Activated T-helper 1 cell treated with Interleukin-2 at 50 U/mL for 16 hours (primary cell): ENCODE measurements at places on chromosomes 12 and 14.

DNA sequence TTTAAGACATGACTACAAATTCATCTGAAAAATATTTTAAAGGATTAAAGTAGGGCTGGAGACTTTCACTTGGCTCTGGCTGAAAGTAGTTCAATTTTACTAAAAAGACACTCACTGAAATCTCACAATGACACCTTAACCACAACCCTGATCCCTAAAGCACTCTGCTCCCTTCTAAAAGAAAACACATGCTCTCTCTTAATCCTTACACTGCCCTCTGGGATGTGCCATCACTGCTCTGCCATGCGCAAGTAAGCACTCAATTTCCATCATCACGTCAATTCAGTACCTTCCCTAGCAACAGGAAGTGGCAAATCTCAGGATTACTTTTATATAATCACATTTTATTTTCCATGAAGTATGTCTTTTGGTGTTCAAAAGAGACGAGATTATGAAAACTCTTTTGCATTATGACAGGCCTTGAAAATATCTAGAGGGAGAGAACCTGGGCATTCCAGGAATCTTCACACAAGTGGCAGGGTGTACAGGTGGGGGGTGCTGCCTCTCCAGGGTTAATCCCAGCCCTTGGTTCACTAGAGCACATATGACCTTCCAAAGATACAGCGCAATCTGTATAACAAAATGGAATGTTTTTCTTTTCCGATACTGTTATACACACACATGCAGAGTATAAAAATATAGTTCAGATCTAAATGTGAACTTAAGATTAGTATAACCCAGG lies 7.3 kb downstream of the ATG14 start:
- no peak for DNase-seq

DNA sequence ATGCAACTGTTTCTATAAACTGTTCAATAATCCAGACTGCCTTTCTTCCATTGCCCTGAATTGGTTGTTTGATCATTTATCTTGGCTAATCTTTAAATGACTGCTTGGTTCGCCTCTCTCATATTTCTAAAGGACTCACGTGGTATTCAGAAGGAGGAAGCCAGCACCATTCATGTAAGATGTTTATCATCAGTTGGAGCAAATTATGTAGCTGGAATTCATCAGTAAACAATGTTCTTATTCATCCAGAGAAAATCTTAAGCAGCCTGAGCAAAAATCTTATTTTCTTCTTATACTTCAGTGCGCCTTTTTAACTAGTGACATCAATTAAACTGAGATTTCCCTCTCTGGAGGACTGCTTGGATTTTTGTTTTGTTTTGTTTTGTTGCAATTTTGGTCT lies 538.7 kb upstream of the TMEM132C start:
- no peak for DNase-seq

GRCh38 chr12:57604992-57605810 lies 577 bp downstream of the DTX3 start:
- DNase-seq: no peak

DNA sequence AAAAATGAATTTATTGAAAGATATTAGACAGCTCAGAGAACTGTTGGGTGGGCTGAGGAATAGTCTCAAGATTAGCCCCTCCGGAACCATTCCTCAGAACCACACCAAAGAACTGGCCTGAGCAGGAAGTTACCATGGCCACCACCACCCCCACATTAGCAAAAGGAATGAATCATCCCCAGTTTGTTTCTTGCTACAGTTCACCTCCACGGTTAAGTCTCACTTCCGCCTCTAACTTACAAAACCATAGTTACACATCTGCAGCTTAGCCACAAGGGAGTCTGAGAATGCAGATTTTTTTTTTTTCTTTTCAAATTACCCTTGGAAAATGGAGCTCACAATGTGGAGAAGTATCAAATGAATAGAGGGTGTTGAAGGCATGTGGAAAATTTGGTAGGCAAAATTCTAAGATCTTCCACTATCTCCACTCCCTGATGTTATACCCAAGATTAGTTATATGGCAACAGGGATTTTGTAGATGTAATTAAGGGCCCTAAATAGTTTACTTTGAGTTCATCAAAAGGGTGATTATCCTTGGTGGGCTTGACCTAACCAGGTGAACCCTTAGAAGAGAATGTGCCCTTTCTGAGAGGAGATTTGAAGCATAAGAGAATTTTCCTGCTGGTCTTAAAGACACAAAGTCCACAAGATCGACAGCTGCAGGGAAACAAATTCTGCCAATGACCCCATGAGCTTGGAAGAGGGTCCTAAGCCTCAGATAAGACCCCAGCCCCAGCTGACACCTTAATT lies 129.8 kb upstream of the KRR1 start:
- DNase-seq: no peak

- DNase-seq: no peak
Observed at GRCh38 chr12:49838973-49839633, 3.8 kb downstream of the BCDIN3D start.

DNA sequence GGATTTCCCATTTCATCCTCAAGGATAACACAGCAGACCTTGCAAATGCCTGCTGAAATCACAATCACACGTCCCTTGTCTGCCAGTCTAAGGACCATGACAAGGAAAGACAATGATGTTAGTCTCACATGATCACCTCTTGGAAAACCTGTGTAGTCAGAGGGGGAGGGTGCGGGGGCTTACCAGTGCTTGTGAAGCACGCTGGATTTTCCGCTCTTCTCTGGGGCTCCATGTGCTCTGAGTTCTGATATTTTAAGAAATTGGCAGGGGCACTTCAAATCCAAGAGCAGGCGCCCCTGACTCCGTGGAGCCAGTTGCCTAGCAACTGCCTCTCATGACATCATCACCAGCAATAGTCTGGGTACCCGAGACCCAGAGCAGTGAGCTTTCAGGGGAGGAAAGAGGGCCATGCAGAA lies 200.9 kb upstream of the C14orf180 start:
- DNase-seq: no peak

DNA sequence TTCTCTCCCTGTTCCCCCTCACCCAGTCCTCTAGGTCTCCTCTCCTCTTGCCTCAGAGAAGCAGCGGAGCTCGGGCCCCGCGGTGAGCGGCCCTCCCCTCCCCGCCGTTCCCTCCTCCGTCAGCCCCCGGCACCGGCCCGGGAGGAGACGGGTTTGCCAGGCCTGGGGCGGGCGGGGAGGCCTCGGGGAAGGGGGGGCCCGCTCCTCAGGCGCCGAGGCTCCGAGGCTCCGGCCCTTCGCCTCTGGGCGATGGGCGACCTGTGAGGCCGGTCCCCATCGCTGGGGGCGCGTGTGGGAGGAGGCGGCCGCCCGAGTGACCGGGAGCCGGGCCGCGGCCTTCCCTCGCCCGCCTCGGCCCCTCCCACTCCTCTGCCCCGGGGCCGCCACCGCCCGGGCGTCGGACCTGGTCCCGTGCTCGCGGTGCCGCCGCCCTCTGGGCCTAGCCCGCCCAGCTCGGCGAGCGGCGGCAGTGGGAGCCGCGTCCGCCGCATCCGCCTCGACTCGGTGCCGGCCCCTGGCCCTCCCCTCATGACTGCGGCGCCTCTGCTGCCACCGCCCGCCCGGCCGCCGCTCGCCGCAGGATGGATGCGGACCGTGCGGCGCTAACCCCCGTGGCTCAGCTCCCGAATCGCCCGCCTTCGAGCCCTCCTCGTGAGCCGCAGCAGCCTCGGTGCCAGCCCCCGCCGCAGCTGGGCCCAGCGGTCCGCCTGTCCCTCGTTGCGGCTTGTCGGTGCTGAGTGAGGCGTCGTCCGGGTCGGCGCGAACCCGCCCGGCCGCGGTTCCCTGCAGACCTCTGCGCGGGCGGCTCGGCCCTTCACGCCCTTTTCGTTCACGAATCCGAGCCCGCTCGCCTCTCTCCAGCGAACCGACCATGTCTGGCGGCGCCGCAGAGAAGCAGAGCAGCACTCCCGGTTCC lies 574 bp downstream of the WNK1 start:
- no peak for DNase-seq

- no peak for DNase-seq
Observed at GRCh38 chr12:116931665-116932064, 20.9 kb downstream of the FBXW8 start.

DNA sequence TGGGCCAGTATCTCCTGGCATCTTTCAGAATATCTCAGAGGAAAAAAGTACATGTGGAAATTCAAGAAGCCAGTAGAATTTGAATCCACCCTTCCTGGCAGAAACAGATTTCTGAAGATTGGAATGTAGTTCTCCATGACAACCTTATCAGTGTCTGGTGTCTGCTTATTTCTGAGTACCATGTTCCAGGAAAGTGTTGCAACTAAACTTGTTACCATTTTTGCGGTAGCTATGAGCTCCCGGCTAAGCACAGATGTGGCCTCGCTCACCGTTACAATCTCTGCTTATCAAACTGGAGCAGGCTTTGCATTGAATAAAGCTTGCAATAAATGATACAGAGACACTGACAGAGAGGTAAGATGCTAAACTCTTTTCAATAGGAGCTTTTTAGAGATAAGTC lies 13.0 kb upstream of the ITPR2 start:
- DNase-seq: no peak

DNA sequence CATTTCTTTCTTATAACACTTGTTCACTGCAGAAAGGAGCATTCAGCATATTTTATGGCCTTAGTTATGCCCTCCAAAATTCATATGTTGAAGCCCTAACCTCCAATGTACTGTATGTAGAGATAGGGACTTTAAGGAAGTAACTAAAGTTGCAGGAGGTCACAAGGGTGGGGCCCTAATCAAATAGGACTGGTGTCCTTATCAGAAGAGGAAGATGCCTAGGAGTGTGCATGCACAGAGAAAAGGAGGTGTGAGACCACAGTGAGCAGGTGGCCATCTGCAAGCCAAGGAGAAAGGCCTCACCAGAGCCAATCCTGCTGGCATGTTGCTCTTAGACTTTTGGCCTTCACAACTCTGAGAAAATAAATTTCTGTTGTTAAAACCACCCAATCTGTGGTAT lies 12.9 kb upstream of the E2F7 start:
- no peak for DNase-seq

GRCh38 chr14:98177551-98177950 lies 1094.4 kb downstream of the BCL11B start:
- no peak for DNase-seq

GRCh38 chr12:50825372-50825838 lies 17.3 kb upstream of the TMPRSS12 start:
- no peak for DNase-seq

DNA sequence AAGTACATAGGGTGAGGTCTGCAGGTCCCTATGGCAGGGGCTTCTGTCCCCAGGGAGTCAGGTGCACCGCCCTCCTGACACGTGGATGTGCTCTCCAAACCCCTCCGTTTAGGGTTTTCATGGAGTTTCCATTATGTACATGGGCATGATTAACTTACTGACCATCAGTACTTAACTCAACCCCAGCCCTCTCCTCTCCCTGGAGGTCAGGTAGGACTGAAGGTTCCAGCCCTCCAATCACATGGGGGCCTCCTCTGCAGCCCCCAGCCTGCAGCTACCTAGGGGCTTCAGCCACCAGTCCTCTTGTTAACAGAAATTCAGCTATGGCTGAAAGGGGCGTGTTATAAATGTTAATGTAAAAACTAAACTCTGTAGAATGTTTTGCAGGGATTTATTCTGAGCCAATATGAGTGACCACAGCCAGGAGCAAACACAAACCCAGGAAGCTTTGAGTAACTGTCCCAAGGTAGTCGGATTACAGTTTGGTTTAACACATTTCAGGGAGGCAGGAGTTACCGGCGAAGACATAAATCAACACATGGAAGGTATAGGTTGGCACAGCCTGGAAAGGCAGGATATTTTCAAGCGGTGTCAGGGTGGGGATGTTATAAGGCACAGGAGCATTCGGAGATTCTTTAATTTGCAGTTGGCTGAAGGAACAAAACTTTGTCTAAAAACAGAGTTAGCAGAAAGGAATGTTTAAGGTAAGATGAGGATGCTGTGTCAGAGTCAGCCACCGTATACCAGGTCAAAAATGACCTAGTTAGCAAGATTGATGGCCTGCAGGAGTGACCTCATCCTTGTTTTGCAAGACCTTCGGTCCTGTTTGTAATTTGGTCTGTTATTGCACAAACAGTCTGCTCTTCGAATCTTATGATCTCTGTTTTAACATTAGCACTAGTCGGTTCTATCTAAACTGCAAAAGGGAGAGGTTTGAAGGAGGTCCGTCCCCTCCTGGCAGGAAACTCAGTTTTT lies 75.2 kb downstream of the TNFAIP2 start:
- DNase-seq: no peak

DNA sequence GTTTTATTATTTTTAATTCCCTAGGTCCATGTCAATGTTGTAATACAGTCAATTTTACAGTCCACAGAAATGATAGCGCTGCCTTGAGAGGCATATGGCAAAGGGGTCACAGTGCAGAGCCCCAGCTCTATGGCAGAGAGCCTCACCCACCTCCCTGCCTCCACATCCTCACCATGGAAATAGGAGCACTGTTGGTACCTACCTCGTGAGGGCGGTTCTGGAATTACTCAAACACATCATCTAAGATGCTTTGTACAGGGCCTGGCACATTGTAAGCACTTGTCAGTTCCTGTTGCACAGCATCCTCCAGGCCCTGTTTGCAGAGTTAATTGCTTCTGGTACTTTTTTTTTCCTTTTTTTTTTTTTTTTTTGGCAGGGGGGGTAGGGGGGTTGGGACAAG lies 4.1 kb upstream of the AKAP5 start:
- DNase-seq: no peak

DNA sequence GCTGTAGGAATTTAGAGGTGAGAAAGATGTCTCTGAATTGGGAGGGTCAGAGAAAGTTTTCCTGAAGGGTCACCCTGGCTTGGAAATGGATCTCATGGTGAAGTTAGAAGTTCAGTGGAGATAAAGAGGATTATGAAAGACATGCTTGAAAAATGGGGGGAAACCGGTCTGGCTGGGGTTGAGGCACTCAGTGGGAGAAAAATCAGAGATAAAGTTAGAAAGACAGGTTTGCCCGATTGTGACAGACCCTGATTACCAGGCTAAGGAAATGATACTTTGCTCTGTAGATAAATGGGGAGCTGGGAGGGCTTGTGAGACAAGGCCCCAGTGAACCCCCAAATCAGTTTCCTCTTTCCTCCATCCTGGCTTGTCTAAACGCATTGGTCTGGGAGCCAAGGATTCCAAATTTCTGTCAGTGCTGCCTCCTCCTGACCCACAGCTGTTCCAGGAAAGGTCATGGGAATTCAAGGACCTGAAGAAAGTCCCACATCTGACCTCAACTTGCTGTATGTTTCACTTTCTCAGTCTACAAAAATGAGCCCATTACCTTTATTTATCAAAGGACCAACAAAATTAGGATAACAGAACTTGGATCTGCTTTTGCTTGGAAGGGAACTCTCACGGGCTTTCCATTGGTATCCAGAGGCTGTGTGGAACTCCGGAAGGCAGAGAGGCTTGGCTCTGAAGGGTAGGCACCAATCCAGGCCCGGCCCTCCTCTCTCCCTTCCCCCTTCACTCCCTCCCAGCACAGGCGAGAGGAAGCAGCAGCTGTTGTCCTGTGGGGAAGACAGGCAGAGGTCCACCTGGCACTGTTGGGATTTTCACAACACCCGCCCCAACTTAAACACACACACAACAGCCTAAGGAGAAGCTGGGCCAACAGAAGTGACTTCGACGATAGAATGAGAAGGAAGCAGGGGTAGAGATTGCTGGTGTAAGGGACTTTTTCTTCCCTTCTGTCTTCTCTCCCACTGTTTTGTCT lies 3.4 kb upstream of the RNASE7 start:
- DNase-seq: no peak
